AG10803 (cell line): ENCODE measurements at places on chromosomes 4 and X.

GRCh38 chr4:79472693-79473438, 64.8 kb upstream of the GK2 start:
- DNase-seq: no peak

DNA sequence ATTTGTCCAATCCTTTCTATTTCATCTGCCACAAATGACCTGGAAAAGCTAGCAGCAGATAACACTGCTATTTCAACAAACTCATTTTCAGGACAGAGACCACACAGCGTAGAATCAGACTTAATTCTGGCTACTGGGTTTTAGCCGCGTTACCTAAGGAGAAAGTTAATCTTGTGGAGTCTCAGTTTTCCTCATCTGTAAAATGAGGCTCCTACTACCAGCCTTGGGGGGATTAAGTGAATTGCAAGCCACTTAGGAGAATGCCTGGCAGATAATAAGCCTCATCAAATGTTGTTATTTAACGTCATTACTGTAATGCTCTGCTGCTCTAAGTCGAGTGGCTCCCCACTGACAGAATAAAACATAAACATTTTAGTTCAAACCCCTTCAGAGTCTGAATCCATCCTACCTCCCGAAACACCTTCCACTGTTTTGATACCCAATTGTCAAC, 1.4 kb downstream of the CCNI start:
- no peak for DNase-seq

DNA sequence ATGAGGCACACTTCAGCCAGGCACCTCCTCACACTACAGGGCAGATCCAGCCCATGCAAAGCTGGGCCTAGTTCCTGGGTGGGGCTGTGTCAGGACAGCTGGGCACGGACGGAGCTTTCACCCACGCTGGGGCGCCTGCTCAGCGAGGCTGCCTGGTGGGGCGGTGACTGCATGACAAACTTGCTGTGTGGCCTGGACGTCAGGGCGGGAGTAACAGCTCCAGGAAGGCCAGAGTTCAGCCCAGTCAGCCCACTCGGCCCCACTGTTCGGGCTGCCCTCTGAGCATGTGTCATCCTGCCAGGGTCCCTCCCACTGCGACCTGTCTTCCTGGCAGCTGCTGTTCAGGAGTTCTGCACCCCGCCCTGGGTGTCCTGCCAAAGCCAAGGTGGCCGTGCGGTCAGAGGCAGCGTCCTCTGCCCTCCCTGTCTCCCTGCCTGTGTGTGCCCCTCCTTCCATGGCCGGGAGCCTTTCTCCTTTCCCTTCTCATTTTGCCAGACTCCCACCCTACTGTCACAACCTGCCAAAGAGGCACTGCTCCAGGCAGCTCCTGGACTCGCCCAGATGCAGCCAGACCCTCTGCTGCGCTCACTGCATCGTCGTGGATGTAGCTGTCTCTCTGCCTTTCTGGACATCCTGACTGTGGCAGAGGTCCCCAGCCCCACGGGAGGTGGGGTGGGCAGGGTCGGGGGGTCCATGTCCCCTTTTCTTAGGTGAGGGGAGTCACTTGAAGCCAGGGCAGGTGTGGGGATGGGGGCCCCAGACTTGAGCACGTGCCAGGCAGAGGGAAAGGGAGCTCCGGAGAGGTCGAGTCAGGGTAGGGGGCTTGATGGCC, 33.0 kb upstream of the KIAA0232 start:
- peak; percentile 33 for DNase-seq

DNA sequence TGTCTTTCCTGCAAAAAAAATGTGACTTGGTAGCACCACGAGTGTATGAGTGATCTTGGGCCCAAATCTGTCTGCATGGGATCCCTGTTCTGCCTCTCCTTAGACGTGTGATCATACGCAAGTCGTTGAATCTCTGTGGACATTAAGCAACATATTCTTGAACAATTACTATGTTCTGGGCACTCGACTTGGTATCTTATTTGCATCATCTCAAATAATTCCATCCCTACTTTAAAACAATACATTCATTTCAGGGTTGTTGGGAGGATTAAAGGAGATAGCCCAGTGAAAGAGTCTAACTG, 145.4 kb upstream of the CPEB2 start:
- no peak for DNase-seq

DNA sequence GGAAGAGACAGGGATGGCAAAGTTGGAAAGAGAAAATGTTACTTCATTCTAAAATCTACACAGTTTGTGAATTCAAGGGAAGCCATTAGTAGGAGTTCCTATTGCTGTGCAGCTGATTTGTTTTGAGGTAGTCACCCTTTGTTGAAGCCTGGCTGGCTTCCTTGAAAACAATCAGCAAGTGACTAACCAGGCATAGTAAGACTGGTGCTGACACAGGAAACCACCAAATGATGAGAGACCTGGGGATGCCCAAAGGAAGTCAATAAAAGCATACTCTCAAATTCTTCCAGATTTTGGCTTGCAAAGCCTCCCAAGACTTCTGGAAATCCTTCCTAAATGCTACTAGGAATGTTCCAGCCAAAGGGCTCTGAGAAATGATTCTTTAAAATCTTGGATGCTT, 23.9 kb upstream of the PRDM8 start:
- peak; percentile 85 for DNase-seq

GRCh38 chrX:15107367-15107988, 162.4 kb downstream of the ASB9 start:
- DNase-seq: no peak

DNA sequence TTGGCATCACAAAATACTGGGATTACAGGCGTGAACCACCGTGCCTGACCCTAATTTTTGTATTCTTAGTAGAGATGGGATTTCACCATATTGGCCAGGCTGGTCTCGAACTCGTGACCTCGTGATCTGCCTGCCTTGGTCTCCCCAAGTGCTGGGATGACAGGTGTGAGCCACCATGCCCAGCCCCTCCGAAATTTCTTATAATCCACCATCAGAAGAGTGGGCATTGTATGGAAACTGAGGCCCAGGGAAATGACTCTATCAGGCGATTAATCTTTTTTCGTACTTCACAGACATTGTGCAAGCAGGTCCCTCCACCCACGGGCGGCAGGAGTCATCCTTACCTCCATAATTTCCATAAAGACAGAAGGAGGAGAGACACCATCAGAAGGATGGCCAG, 16.0 kb downstream of the CRLF2 start:
- DNase-seq: no peak
